ENCODE measurements at places on chromosomes 7 and 10.

DNA sequence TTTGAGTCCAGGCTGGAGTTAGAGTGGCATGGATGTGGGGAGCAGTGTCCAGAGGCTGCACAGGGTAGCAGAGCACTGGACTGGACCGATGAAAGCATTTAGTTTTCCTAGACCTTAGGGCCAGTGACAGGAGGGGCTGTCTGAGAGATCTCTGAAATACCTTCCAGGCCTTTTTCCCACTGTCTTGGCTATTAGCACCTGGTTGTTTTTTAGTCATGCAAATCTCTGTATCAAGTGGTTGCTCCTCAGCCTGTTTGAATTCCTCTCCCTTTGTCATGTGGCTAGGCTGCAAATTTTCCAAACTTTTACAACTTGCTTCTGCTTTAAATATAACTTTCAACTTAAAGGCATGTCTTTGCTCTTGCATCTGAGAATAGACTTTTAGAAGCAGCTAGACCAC lies 504.3 kb upstream of the VSTM2A start:
- no peak for DNase-seq

GRCh38 chr7:38880454-38880853 lies 28.5 kb downstream of the VPS41 start:
- no peak for DNase-seq

DNA sequence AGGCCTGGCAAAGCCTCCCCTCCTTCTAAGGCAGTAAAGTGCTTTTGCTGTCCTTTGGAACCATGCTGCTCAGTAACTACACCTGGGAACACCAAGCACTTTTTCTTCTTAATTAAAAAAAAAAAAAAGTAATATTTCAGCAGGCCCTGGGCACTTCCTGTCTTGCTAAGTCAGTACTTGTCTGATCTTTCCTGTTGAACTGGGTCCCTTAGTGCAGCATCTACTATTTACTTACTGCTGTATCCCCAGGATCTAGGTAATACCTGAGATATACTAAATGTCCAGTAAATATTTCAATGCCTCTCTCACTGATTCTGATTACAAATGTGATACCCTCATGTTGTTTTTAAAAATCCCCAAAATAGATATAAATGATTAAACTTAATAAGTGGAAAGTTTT lies 77.4 kb downstream of the PPP1R3C start:
- no peak for DNase-seq

- DNase-seq = no peak
These were observed 281.4 kb upstream of the TAC1 start for GRCh38 chr7:97450516-97450915.

DNA sequence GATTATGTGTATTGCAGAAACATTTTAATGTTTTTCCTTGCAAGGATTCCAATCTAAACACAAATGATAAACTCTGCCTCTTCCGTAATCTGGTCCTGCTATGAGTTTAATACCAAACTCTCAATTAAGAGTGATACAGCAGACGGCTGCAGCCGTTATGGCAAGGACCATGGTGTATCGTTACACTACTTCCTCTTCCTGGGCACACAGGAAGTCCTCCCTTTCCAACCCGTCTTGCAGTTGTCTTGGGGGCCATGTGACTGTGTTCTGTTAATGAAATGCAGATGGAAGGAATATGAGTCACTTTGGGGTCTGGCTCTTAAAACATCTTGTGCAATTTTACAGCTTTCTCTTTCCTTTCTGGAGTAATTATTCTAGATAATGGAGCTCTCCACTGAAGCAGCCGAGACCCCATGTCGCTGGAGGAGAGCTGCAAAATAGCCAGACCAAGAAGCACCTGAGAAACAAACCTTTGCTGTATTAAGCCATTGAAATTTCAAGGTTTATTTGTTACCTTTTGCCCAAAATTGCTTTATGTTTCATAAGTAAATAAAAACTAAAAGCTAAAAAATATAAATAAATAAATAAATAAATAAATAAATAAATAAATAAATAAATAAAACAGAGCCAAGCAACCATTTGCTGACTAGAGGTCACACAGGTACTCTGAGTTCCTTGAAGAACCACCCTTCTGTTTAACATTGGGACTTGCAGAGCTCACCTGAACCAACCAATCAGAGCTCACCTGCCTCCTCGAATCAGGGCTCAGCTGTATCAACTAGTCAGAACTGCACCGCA lies 74.7 kb downstream of the FRMPD2 start:
- DNase-seq = no peak

DNA sequence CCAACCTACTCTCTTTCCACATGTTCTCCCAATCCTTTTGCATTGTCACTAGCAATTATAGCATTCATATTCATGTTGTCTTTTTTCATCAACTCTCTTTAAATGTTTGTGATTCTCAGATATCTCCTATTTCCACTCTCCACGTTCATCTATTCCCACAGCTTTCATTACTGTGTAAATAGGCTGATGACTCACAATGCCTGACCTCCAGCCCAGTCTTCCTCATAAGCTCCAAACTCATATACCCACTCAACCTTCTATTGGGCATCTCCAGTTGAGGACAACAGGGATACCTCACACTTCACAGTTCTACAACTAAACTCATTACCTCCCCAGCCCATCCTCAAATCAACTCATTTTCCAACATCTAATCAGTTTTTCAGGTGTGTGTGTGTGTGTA lies 194.1 kb downstream of the DGKI start:
- no peak for DNase-seq

- DNase-seq = no peak
These were observed 28.8 kb upstream of the ICA1 start for GRCh38 chr7:8290645-8291308.

GRCh38 chr7:7816084-7816483 lies 97.7 kb upstream of the RPA3 start:
- no peak for DNase-seq

DNA sequence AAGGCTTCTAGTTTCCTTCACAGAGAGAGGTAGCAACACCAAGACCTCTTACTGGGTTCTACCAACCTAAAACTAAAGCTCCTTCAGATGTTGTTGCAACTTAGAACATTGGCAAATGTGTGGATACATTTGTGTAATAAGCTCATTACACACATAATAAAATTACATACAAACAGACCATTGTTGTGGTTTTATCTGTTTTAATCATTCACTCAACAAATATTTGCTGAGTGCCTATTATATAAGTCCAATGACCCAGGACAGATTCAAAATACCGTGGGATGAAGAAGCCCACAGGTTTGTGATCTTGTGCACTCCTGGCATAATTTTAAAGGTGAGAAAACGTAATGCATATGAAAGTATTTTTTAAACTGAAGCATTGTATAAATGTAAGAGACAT lies 160.4 kb upstream of the NPVF start:
- no peak for DNase-seq

DNA sequence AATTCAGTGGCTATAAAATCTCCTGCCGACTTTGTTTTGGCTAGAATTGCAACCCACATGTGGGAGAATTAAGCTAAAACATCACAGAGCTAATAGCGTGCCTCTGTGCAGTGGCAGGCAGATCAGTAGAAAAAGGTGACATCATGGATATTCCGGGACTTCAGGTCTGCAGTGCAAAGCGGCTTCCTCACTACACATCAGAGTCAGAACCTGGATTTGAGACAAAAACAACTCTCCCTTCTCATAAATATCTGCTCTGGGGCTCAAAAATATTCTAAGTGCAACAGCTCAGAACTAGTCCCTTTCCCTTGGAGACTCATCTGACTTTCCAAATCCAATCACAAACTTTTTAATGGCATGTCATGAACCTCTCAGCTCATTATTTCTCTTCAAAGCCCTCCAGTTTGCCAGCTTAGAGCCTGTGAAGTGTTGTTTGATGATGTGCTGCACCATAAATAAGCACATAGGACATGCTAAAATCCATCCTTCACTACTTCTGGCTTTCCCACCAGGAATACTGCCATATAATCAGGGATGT lies 337.1 kb downstream of the RNLS start:
- no peak for DNase-seq

GRCh38 chr7:108157606-108158335 lies 27.6 kb upstream of the LAMB4 start:
- no peak for DNase-seq

DNA sequence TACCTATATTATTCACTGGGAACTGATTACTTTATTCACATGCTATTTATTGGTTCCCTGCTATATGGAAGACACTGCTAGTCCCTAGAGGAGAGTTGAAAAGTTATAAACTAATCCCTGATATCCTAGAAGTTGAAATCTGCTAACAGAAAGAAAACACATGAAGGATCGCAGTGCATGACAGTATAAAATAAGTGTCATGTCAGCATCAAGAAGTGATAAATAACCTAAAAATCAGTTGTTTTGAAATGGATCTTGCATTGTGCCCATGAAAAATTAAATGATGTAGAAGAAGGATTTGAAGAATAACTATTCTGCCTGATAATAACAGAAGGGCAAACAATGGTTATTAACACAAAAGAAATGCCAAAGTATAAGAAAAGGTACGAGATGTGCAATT lies 293.3 kb upstream of the LRRN3 start:
- no peak for DNase-seq

DNA sequence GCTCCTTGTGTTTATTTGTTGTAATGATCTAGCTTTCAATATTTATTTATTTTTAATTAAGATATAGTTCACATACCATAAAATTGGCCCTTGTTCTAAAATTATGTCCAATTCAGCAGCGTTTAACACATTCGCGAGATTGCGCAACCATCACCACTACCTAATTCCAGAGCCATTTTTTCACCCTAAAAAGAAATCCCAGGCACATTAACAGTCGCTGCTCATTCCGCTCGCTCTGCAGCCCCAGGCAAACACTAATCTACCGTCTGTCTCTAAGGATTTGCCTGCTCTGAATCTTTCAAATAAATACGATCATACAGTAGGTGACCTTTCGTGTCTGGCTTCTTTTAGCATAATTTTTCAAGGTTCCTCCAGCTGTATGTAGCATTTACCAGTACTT lies 616.7 kb downstream of the CALN1 start:
- DNase-seq = no peak

DNA sequence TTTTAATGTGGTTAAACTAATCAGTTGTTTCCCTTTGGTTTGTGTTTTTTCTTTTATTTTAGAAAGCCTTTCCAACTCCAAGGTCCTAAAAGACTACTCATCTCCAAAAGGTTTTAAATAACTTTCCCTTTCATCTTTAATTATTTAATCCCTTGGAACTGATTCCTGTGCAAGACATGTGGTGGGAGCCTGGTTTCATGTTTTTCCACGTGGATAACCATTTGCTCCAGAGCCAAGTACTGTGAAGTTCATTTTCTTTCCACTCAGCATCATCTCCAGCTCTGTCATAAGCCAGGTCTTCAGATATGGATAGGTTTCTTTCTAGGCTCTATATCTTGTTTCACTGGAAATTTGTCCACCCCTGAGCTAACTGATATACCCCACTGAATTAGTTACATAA lies 16.7 kb downstream of the PPP1R3C start:
- DNase-seq = no peak

DNA sequence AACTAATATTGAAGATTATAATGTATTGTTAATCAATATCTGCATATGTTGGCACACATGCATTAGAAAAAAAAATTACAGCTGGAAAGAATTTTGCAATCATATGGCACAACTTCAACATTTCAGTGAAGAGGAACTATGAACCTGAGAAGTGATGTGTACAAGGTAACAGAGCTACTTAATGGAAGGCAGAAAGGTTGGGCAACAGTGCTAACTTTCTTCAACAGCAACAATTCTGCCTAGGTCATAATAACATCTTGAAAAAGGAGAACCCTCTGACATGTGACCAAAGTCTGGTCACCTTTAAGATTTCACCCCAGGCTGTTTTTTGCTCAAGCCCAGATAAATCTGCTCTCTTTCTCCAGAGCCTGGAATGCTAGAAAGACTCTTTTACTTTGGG lies 47.9 kb upstream of the SKAP2 start:
- no peak for DNase-seq

DNA sequence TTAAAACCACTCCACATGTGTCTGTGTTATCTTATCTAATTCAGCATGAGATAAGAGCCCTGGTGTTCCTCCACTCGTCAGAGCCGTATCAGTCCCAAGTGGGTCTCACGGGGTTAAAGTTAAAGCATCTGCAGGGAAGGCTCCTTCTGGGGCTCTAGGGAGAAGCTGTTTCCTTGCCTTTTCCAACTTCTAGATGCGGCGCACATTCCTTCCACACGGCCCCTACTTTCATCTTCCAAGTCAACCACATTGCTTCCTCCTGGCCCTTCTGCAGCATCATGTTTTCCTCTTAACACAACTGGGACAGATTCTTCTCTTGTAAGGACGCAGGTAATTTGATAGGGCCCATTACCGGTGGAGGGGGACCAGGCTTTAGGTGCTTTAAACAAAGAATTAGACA lies 620.1 kb upstream of the DPP6 start:
- no peak for DNase-seq

DNA sequence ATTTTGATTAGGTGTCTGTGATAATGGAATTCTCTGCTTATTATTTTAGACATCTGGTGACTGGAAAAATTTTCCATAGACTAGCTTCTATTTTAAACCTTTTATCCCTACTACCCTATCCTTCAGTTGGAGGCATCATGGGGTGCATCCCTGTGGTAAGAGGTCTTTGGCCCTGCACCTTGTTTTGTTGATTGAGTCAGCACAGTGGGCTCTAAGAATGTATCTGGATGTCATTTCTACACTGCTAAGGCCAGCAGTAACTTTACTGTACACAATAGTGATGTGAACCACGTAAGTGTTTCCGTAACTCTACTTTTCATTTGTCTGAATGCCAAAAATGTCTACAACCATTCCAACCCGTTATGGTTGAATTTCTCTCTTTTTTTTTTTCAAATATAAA lies 75.6 kb downstream of the ADAM22 start:
- DNase-seq = no peak

DNA sequence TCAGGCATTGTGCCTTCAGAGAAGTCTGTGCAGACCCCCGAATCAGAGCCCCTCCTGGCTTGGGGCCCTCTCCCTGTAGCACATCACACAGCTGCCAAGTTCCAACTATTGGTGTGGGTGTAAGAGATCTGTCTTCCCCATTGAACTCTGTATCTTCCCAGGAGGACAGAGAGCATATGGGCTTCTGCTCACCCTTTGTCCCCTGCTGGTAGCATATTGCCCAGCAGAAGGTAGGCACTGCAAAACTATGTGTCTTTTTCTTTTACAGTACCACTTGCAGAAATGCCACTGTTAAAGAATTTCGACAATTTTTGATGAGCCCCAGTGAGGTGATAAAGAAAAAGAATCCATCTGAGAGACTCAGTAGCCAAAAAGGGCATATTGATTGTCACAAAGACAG lies 59.6 kb downstream of the NPY start:
- no peak for DNase-seq

GRCh38 chr7:51351661-51352060 lies 35.1 kb upstream of the COBL start:
- no peak for DNase-seq

- DNase-seq = no peak
These were observed 25.2 kb upstream of the TTYH3 start for GRCh38 chr7:2606539-2606936.

GRCh38 chr7:7709291-7709690 lies 9.1 kb downstream of the RPA3 start:
- DNase-seq = no peak

GRCh38 chr7:27031289-27032172 lies 64.3 kb downstream of the HOXA1 start:
- DNase-seq = no peak

- DNase-seq = no peak
These were observed 25.1 kb downstream of the RAB18 start for GRCh38 chr10:27529010-27529783.

- no peak for DNase-seq
These were observed 111.2 kb downstream of the LSM5 start for GRCh38 chr7:32378988-32379387.

GRCh38 chr7:75638594-75639070 lies 100.1 kb downstream of the HIP1 start:
- DNase-seq = no peak

All from stimulated activated CD4-positive, alpha-beta T cell treated with anti-CD3 and anti-CD28 coated beads, Interleukin-2, amount 100 ng/mL, for 48 hours (primary cell).